Activated T-helper 1 cell treated with anti-CD3 and anti-CD28 coated beads, Interleukin-12 subunit alpha, Interleukin-12 subunit beta, Interleukin-2, Interleukin-4 antibody, amounts not matched to agents 30 ng/mL and 10 ng/mL and 1 ng/mL, durations not matched to agents 14 hours and 24 hours and 36 hours (primary cell): ENCODE measurements at places on chromosomes 1 and 21.

- DNase-seq = no peak
These were observed 910 bp upstream of the RERE start for GRCh38 chr1:8818325-8818775.

DNA sequence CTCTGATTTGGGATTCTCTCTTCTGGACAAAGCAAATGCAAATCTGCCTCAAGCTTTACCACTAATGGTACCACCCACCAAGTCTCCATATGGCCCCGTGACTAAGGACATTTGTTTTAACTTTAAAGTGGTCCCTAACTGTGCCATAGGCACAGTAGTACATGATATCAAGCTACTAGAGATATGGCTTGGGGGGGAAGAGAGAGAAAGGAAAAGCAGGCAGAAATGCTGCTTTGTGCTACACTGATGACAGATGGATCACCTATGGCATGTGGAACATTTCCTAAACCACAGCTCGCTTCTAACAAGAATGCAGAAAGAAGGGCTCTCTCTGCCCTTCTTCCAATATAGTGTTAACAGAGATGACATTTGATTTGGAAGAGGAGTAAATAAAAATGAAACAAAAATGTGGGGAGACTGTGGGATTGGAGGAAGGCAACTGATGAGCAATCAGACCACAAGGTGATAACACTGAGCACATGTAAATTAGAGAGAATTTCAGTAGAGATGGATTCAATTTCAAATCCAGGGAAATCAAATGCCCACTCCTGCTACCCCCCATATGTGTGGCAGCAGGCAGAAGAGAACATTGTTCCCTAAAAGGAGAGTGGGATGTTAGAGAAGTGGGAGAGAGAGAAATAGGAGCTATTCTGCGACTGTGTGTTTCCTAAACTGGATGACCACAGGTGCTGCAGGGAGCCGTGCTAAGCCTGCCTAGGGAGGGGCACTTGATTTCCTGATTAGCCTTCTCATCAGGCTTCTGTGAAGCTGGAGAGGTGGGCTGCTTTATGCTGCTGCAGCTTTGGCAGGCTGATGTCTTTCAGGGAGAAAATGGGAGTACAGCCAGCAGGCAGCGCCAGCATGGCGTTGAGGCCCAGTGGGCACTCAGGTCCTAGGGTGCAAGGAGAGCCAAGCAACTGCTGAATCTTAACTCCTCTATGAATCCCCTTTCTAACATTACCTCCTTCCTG, 75.3 kb downstream of the ZNF648 start:
- no peak for DNase-seq

- DNase-seq = no peak
These were observed 112.2 kb upstream of the IPO9 start for GRCh38 chr1:201716742-201717135.

DNA sequence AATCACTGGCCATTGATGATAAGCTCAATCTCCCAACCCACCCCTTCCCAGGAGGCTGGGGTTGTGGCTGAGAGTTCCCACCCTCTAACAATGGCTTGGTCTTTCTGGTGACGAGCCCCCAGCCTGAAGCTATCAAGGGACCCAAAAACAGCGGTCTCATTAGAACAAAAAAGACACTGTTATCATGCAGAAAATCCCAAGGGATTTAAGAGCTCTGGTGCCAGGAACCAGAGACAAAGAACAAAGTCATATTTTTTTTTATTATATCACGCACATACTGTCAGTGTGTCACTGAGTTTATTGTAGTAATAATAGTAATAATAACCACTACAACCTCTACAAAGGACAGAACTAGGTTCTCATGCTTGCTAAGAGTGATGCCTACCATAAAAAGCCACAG, 43.9 kb downstream of the CCDC185 start:
- DNase-seq = no peak

- DNase-seq = no peak
These were observed 175.9 kb downstream of the PAPPA2 start for GRCh38 chr1:176638713-176639526.

- no peak for DNase-seq
These were observed 20.6 kb upstream of the PPM1J start for GRCh38 chr1:112735752-112736151.

DNA sequence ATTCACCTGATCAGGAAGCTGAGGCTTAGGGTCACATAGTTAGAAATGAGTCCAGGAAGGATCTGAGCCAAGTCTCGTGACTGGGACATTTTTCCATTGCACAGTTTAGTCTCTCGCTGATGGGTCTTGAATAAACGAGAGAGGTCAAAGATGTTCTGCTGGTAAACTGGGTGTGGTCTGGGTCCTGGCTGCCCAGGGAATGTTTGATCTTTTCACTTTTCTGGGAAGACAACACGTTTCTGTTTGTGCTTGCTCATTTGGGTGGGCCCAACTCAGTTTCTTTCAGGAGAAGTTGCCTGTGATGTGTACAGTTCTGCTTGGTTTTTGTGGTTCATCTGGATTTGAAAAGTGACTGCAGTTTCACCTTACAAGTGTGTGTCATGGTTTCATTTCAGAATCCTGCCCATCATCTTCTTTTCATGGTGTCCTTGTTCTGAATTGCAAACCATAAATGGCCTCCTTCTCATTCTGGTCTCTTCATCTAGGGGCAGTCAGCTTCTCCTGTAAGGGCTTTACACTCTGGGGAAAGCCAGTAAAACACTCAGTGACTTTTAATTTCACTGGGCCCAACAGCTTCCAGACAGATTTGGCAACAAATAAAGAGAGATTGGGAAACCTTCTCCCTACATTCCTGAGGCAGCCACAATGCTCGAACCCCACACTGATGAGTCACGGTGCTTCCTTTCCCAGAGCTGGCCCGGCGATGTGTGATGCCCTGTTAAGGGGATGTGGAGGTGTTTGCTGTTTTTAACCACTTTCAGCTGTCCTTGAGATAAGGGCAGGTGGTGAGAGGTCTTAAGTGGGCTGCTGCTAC, 7.2 kb upstream of the TACSTD2 start:
- DNase-seq = no peak

GRCh38 chr1:94095112-94095637, 25.8 kb downstream of the ABCA4 start:
- DNase-seq = no peak

- no peak for DNase-seq
These were observed 727.7 kb upstream of the NCAM2 start for GRCh38 chr21:20270365-20271055.

DNA sequence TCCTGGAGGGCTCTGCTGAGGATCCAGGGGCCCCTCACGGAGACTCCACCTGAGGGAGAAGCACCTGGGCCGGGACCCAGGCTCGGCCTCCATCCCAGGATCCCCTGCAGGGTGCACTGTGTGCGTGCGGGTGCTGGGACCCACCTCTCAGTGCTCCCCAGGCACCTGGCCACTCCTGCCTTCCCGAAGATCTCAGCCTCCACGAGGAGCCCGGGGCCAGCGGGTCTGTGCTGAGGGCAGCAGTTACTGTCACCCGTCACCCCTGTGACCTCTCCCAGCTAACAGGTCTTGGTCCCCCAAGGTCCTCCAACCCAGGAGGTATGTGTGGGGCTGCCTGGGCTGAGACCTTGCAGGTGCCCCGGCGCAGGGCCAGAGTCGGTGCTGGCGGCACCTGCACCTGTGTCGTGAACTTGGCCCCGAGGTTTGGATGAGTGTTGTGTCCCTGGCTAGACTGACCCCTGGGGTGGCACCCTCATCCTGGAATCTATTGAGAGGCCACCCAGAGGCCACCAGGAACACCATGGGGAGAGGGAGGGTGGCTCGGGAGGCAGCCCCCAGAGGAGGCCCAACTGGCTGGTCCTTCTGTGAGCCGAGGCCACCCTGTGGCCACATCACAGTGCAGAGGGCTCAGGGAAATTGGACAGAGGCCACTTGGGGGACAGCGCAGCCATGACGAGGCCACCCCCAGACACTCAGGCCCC, 17.7 kb downstream of the MORN1 start:
- no peak for DNase-seq

GRCh38 chr1:178518894-178519293, 6.0 kb downstream of the TEX35 start:
- no peak for DNase-seq

DNA sequence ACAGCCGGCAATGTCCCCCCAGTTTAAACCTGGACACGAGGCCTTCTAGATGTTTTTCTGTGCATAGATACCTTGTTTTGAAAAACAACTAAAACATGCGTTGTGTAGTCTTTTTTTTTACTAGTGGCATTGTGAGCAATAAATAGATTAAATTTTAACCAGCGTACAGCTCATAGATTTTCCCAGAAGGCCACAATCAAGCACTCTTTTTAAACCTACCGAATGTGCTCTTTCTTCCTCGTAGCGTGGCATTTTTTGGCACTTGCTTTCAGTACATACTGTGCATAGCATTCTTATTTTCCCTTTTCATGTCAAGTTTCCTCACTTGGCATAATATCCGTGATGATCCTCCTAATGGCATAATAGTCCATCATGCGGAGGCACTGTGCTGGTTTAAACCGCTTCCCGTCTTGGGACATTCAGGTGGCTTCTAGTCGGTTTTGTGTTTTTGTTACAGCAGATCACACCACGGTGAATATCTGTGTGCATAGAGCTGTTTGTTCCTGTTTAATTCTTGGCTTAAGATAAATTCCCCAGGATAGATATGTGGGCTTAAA, 95.3 kb downstream of the PDE9A start:
- no peak for DNase-seq

GRCh38 chr1:86546787-86547221, at the start of gene CLCA4:
Gene CLCA4 (plus strand): TSS chr1:86547078. CDS start chr1:86547120, 42 bp downstream.
- no peak for DNase-seq

DNA sequence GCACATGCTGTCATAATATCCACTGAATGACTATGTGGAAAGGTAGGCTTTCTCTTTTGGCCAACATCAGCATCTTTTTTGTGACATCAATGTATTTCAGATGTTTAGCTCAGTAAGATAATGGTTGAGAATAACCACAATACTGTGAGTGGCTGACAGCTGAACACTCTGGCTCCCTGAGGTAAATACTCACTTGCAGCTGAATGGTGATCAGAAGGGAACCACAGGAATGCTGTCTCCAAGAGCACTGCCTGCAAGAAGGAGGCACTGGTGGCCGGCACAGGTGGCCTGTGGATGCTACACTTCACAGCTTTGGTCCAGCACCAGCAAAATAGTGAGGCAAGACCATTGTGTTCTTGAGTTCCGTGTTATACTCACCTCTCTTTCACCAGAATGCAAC, 118.7 kb upstream of the PPM1J start:
- no peak for DNase-seq

DNA sequence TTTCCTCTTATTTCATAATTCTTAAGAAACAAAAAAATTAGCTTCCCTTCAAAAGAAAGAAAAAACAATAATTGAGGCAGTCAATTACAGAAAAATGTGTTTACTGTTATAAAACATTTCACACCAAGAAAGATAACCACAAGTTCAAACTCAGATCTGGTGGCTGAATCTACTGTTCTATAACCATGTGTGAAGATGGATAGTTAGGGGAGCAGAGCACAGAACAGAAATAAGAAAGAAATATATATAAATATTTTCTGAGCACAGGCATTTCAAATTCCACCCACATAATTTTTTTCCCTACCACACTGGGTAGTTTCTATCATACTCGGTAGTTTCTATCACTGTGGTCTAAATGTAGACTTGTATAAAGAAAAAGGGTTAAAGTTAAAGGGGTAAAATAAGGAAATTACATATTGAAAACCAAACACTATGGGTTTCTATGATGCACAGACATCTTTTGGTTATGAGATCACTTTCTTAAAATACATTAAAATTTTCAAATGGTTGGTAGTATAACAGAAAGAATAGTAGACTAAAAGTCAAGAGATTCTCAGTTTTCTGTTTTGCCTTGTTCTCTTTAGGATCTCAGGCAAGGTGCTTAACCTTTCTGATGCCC, 10.8 kb downstream of the LYST start:
- no peak for DNase-seq

DNA sequence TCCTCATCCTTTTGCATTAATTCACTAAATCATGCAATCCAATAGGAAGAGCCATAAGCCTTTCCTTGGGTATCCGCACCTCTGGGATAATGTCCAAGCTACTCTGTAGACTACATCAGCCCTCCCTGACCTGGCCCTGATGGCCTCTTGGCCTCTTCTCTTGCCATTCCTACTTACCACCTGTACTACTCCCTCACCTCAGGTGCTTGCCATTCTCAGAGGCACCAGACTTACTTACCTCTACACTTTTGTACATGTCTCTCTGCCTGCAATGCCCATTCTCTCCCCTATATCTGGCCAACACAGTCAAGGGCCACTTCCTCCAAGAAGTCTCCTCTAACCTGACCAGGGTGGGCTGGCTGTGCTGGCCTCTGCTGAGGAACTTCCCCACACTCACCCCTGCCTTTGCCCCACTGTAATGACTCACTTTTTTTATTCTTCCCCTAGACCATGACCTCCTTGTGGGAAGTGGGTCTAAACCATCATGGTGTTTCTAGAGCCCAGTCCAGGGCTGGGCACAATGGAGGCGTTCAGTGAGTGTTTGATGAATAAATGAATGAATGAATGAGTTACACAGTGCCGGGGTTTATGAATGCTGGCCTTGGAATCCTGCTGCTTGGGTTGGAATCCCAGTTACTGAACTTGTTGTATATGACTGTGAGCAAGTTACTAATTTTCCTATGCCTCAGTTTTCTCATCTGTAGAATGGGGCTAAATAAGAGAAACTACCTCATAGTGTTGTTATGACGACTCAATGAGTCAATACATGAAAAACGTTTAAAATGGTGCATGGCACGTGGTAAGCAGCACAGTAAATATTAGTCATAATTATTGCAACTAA, 179.8 kb downstream of the FOXD2 start:
- no peak for DNase-seq

- no peak for DNase-seq
These were observed 15.5 kb upstream of the SNX27 start for GRCh38 chr1:151596166-151596953.

GRCh38 chr1:204335085-204335484, 24.6 kb downstream of the PLEKHA6 start:
- DNase-seq = no peak

DNA sequence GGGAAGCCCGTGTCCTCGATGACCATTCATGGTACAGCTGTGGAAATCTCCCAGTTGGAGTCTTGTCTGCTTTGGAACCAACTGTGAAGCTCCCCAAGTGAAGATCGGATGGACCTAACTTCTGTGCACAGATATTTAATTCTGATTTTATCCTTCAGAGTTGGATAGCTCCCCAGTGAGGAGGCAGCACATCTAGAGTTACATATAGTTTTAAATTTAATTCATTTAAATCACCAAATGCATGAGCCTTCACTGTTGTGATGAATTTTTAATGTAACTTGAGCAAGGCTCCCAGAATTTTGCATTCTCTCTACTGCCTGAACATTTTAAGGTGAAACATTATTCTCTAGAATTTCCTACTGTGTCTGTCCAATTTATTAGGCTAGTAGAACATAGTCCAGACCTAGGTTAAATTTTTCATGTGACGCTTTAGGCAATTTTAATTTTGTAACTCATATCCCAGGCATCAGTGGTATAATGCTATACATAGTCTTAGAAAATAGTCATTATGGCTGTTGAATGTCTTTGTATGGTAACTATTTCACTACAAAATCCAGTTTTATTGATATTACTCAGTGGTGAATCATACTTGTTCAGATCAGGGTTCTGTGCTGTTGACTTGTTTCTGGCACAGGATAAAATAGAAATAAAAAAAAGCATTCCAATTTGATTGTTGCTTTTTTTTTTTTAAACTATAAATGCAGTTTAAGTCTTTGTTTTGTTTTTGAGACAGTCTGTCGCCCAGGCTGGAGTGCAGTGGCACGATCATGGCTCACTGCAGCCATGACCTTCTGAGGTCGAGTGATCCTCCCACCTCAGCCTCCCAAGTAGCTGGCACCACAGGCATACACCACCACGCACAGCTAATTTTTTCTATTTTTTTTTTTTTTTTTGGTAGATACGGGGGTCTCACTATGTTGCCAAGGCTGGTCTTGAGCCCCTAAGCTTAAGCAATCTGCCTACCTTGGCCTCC, 66.9 kb downstream of the PRDM2 start:
- DNase-seq = no peak
